ENCODE measurements at places on chromosomes 2 and 18. TPM values are rescaled to one million over a fixed set of nuclear protein-coding genes. Genes with fewer than 3 reads are reported as not detected.

The HSPE1 gene
- 90.5 TPM for total RNA-seq

GRCh38 chr18:28114472-28114871, 62.5 kb downstream of the CDH2 start:
- DNase-seq = no peak

- no peak for DNase-seq
Measured at GRCh38 chr2:127624320-127624755, 21.6 kb upstream of the GPR17 start.

- DNase-seq = no peak
Measured at GRCh38 chr2:164523726-164524125, 97.6 kb downstream of the GRB14 start.

The MC5R gene
- total RNA-seq = not detected

DNA sequence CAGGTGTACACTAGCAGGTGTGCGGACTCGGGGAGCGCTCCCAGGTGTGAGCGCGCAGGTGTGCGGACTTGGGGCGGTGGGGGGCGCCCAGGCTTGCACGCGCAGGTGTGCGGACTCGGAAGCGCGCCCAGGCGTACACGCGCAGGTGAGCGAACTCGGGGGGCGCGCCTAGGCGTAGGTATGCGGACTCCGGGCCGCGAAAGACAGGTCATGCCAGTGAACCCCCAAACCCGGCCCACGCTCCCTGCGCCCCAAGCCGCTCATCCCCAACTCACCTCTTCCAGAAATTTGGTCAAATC, 342 bp downstream of the CYB5A start:
- no peak for DNase-seq

The IMP4 gene
- 52.3 TPM for total RNA-seq

GRCh38 chr2:149001496-149001895, 37.0 kb upstream of the LYPD6B start:
- DNase-seq = no peak

DNA sequence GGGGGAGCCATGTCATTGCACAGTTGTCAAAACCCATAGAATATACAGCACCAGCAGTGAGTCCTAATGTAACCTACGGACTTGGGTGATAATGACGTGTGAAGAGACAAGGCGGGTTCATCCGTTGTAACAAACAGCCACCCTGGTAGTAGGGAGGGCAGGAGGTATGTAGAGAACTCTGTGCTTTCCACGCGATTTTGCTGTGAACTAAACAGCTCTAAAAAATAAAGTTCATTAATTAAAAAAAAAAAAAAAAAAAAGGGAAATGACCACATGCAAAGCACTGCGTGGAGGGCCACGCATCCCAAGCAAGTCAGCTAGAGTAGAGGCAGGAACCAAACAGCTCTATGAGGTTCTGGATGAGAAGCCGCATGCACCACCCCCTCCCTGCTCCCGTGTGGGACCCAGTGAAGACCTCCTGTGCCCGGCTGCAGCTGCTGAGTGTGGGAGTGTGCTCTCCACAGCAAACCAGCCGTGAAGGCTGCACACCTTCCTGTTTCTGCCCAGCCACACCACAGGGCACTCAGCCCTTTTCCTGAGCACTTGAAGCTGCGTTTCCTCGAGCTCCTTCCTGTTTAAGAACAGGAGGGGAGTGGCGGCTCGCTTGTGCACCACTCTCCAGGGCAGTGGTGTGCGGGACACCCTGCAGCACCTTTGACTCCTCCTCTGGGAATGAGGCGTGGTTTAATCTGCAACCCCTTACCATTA, 65.6 kb downstream of the ODC1 start:
- peak; percentile 89 for DNase-seq

DNA sequence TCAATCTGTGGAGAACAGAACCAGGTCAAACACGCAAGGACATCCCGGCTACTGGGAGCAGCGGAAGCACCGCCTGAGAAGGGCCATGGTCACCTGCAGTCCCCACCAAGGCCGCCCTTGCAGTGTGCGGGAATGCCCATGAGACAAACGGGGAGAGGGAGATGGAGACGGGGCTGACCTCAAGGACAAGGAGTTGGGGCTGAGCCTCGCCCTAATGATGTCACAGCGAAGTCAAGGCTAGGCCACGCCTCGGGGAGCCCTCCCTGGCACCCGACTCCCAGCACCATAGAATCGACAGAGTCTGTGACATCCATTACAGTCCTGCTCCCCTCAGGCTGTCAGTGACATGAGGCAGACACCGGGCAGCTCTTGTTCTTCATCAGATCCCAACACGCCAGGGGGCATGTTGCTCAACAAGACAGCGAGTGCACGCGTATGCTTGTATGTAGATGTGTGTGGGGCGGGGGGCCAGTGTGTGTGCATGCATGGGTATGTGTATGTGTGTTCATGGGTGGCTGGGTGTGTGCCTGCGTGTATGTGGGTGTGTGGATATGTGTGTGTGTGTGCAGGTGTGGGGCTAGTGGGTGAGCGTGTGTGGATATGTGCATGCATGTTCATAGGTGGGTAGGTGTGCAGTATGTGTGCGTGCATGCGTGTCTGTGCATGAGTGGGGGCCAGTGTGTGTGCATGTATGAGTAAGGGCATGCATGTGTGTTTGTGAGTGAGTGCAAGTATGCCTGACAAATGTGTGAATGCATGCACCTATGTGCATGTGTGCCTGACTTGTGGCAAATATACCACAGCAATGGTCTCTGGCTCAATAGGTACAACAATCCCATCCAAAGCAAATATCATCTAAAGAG, 57.0 kb downstream of the ANKMY1 start:
- no peak for DNase-seq

GRCh38 chr2:56449002-56449431, 265.2 kb downstream of the CCDC85A start:
- peak; percentile 9 for DNase-seq

DNA sequence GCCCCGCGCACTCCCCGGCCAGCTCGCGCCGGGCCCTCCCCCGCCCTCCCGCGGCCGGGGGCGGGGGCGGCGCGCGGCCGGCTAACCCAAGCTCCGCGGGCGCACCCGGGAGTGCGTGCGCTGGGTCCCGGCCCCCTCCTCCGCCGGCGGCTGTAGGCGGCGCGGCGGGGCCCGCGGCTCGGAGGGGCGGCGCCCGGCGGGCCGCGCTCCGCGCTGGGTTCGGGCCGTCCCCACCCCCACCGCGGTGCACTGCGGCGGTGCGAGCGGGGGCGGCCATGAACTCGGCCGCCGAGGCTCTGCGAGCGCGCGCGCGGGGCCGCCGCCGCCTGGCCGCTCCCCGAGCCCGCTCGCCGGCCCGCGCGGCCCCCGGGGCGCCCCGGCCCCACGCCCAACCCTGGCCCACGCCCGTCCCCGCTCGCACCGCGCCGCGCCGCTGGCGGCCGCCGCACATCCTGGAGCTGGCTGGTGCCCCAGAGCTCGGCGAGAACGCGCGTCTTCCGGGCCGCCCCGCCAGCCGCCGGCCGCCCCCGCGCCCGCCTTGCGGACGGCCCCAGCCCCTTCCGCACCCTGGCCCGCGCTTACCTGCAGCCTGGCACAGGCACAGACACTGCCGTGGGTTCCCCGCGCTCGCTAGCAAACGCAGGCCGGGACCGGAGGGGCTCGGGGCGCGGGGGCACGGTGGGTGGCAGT, at the start of gene ZBTB14:
ZBTB14 (minus strand) TSS at position 496 of the 690 bp plus-strand sequence. CDS start 2,480 bp downstream, outside the sequence.
- DNase-seq = peak; percentile 90

The ANKRD30B gene
- total RNA-seq = not detected

DNA sequence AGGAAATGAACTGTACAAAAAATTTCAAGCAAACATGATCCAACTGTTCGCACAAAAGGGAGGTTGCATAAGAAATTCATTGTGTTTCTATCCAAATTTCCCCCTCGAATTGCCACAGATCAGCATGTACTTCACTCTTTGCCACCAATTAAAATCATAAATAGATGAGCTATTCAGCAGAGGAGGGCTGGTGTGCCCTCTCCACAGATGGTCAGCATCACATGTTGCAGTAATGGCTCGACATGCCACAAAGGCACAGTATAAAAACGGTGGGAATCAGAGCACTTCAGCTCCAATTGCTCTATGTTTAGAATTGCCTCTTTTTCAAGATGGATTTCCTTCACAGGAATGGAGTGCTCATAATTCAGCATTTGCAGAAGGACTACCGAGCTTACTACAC, at the start of gene G6PC2:
G6PC2 (plus strand) TSS at position 289 of the 400 bp plus-strand sequence; CDS start at position 330, 41 bp downstream.
- DNase-seq = no peak

The UBR3 gene
- total RNA-seq = 45.7 TPM

GRCh38 chr18:79106084-79106483, 36.9 kb downstream of the ATP9B start:
- DNase-seq = no peak

DNA sequence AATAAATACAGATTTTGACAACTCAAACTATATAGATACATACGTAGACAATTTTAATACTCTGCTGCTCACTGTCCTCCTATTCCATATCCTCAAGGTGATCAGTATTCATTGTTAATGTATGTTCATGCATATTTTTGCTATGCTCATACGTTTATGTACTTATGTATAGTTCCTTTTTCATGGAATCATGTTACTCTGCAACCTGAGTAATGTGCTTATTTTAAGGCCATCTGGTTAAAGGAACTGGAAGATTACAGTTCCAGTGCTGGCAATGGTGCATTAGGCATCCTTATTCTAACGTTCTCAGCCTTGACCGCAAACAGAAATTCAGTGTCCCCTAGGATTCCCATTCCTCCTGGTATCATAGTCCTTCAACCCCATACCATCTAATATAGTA, 385.0 kb upstream of the TNP1 start:
- no peak for DNase-seq

- no peak for DNase-seq
Measured at GRCh38 chr2:64853894-64854293, 135.3 kb upstream of the SLC1A4 start.

- no peak for DNase-seq
Measured at GRCh38 chr18:4549164-4549872, 94.2 kb upstream of the DLGAP1 start.

DNA sequence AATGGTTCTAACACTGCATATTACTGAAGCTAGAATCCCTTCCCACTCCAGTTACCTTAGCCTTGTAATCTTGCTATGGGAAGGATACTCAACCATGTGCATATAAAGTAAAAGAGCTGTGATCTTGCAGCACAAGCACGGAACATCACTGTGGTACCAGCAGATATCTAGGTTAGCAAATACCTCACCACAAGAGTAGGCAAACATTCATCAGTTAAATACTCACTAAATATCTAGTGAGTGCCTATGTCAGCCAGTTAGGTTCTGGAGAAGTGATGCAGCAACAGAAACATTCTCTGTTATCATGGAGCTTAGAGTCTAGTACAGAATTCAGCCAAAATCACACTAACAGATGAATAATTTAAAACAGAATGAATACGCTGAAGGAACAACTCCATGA, 349.6 kb upstream of the UBE2E3 start:
- DNase-seq = no peak

The C2orf15 gene
- total RNA-seq = 4.0 TPM

DNA sequence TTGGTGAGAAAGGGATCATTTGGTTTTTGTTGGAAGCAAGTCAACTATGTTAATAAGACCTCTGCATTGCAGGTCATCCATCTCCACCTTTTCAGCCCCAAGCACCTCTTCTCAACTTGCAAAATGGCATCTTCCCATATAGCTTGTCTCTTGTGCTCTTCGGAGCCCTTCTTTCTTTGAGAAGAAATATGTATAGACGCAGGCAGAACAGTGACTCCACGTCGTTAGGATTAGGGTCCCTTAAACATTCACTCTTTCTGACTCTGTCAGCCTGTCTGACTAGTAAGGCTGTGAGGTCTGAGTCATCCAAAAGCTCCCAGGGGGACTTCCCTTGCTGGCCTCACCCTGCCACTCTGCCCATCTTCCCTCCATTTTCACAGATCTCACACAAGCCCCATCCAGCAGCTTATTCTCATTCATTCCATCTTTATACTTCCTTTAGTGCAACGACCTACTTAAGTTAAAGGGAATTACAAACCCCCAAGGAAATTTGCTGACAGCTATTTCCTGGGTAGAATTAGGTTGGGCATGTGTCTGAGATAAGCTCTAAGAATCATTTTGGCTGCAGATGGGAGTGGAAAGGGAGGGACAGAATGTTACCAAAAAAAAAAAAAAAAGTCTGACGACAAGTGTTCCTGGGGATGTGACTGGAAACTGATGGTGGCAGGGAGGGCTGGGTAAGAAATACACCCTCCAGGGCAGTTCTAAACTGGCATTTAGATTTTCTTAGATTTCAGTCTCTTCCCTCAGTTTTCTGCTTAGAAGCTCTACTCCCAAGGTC, 37.7 kb upstream of the MEX3C start:
- DNase-seq = no peak
